ENCODE measurements at places on chromosomes 6 and 20.

DNA sequence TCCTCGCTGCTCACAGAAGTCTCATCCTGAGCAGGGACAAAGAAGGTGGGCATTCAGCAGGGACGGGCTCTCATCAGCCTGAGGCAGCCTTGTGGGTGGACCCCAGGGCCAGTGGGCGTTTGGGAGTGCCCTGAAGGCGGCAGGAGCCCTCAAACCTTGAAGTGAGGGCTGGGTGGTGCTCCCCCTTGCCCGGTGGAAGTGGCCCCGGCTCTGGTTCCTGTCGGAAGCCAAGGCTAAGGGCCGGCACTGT is 110.5 kb downstream of the NOL4L start:
- no peak for DNase-seq

GRCh38 chr6:63910863-63911551 is 275.4 kb downstream of the PHF3 start:
- DNase-seq: no peak

DNA sequence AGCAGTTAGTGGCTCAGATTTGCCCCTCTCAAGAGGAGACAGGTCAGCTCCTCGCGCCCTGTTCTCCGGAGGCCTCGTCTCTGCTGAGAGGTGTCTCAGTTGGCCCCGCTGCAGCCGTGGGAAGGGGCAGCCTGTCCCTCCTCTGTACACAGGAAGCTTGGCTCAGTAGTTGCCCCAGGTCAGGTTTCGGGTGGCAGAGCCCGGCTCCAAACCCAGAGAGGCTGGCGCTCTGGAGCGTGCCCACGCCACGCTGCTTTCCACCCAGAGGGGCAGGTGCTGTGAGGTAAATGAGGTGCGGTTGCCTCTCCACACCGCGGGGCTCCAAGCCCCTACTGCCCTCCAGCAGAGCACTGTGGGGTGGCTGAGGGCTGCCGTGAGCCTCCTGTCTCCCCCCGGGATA is 16.0 kb downstream of the DYNLT1 start:
- DNase-seq: no peak

DNA sequence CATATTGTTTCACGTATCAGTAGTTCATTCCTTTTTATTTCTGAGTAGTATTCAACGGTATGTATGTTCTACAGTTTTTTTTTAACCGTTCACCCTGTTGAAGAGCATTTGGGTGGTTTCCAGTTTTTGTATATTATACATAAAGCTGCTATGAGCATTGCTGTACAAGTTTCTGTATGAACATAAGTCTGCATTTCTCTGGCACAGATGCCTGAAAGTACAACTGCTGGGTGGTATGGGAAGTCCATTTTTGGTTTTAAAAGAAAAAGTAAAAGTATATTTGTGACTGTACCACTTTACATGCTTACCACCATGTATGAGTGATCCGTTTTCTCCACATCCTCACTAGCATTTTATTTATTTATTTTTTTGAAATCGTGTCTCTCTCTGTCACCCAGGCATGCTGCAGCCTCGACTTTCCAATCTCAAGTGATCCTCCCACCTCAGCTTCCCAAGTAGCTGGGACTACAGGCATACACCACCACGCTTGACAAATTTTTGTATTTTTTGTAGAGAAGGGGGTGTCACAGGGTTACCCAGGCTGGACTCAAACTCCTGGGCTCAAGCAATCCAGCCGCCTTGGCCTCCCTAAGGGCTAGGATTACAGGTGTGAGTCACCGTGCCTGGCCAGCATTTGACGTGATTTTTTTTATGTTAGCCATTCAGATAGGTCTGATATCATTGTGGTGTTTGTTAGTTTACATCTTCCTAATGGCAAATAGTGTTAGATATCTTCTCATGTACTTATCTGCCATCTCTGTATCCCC is 11.0 kb upstream of the SIM1 start:
- no peak for DNase-seq

DNA sequence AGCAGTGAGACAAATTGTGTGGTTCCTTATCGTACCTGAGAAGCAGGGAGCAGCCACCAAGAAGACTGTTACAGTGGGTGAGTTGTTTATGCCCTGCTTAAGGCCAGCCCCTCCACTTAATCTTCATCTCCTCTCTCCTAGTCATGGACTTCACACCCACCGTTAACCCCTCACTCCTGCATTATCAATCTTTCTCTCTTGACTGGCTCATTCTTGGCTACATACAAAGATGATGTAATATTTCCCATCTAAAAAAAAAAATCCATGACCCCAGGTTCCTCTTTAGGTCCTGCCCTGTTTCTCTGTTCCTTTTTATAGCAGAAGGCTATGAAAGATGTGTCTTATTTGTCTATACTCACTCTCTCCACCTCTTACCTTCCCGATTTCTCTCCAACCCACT is 72.4 kb downstream of the SHLD1 start:
- no peak for DNase-seq

DNA sequence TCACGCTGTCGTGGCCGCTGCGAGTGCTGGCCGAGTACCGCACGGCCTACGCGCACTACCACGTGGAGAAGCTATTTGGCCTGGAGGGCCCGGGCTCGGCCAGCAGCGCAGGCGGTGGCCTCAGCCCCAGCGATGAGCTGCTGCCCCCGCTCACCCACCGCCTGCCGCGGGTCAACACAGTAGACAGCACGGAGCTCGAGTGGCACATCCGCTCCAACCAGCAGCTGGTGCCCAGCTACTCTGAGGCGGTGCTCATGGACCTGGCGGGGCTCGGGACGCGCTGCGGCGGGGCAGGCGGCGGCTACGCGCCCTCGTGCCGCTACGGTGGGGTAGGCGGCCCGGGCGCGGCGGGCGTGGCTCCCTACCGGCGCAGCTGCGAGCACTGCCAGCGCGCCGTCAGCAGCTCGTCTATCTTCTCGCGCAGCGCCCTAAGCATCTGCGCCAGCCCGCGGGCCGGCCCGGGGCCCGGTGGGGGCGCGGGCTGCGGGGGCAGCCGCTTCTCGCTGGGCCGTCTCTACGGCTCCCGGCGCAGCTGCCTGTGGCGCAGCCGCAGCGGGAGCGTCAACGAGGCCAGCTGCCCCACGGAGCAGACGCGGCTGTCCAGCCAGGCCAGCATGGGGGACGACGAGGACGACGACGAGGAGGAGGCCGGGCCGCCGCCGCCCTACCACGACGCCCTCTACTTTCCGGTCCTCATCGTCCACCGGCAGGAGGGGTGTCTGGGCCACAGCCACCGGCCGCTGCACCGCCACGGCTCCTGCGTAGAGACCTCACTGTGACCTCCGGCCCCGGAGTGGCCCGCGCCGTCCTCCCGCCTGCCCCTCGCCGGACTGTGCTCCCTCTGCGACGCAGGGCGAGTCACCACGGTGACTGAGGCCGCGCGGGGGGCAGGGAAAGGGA is 5.7 kb downstream of the TMEM151B start:
- peak; percentile 26 for DNase-seq

GRCh38 chr20:51431321-51431720 is 111.2 kb downstream of the NFATC2 start:
- no peak for DNase-seq

GRCh38 chr6:24922814-24923213 is 12.9 kb downstream of the RIPOR2 start:
- no peak for DNase-seq

DNA sequence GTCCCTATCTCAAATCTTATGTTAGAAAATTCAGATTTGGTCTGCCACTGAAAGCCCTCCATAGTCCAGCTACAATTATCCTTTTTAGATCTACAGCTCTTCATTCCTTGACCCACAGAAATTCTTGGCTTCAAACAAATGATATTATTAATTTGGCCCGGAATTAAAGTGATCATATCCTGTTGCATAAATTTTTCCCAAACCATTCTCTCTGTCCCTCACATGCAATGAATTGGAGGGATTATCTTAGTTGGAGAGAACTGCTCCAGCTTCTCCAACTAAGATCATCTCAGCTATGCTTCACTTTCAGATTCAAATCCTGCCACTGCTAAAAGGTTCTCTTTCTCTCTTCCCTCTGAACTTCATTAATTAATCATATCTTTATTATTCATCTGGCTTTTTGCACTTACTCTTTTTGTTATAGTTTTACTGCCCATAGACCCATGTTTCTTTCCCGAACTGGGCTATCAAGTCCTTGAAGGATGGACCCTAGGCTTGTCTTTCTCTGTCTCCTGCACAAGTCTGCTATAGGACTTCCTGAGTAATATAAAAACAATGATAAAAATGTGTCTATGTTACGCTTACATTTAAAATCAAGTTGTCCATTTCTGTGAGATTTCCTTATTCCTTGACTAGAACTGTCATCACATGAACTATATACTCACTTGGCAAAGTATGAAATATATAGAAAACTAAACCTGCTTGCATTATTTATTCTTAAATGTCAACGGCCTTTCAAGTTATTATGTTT is 493.9 kb upstream of the MARCKS start:
- DNase-seq: no peak

DNA sequence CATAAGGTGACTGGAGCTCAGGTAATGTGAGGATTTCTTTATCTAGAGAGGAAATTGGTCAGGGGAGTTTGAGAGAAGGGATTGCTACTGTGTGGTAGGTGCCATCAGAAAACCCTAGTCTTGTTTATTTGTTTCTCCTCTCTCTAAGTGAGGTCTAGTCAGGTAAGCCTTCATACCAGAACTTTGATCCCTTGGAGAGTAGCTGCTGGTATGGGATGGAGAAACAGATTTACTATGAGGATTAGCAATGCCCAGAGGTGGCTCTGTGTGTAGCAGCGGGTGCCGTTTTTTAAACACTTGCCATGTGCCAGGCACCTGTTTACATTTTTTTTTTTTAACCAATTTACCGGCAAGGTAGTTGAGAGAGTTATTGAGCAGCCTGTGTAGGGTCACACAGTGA is 19.5 kb downstream of the CMTR1 start:
- DNase-seq: no peak

GRCh38 chr6:84057908-84058307 is 24.3 kb downstream of the MRAP2 start:
- DNase-seq: no peak

DNA sequence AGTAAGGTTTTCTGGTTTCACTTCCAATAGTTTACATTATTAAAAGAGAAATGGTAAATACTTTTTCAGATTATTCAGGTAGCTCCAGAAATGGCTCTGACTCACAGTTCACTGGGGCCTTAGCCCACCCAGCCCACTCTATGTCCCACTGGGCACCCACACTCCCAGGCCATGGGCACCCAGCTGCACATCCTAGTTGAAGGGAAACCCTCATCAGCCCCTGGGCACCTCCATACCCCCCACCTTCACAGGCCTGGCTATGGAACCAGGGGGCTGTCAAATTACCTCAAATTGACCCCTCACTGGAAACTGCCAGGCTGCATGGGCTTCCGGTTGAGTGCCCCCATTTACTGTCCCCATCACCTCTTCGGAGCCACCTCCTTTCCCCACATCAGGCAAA is 51.5 kb downstream of the BMP7 start:
- no peak for DNase-seq

DNA sequence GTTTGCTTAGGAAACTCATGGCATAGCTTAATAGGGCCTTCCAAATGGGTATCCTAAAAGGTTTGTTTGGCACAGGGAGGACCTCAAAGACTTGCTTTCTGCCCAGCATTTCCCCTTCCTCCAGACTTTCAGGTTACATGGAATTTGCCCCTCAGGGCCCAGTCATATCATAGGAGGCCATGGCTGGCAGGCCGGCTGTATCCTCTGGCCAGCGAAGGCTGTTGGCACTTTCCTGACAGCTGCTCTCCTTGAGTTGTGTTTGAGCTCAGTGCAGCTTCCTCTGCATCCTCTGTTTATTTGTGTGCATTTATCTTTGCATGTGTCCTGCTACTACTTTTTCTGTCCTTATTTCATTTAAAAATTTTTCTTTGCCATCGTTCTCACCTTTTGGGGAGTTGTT is 90.9 kb downstream of the ANKS1A start:
- no peak for DNase-seq

GRCh38 chr6:13367396-13367795 is 39.1 kb upstream of the TBC1D7 start:
- no peak for DNase-seq

- DNase-seq: no peak
Measured at GRCh38 chr20:57399587-57400155, 8.5 kb downstream of the RBM38 start.

- no peak for DNase-seq
Measured at GRCh38 chr20:30485331-30486102, 771.9 kb upstream of the DEFB115 start.

- DNase-seq: no peak
Measured at GRCh38 chr20:32458061-32458836, 100.1 kb downstream of the ASXL1 start.

GRCh38 chr6:127119102-127120022 is 891 bp downstream of the RSPO3 start:
- DNase-seq: no peak

DNA sequence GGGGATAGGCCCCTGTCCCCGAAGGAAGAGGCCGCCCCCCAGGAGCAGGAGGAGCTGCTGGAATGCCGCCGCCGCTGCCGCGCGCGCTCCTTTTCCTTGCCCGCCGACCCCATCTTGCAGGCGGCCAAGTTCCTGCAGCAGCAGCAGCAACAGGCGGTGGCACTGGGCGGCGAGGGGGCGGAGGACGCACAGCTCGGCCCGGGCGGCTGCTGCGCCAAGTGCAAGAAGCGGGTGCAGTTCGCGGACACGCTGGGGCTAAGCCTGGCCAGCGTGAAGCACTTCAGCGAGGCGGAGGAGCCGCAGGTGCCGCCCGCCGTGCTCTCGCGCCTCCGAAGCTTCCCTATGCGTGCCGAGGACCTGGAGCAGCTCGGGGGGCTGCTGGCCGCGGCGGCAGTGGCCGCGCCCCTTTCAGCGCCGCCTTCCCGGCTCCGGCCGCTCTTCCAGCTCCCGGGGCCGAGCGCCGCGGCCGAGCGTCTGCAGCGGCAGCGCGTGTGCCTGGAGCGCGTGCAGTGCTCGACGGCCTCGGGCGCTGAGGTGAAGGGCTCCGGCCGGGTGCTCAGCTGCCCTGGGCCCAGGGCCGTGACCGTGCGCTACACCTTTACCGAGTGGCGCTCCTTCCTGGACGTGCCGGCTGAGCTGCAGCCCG is 630 bp downstream of the PPP1R3G start:
- no peak for DNase-seq

DNA sequence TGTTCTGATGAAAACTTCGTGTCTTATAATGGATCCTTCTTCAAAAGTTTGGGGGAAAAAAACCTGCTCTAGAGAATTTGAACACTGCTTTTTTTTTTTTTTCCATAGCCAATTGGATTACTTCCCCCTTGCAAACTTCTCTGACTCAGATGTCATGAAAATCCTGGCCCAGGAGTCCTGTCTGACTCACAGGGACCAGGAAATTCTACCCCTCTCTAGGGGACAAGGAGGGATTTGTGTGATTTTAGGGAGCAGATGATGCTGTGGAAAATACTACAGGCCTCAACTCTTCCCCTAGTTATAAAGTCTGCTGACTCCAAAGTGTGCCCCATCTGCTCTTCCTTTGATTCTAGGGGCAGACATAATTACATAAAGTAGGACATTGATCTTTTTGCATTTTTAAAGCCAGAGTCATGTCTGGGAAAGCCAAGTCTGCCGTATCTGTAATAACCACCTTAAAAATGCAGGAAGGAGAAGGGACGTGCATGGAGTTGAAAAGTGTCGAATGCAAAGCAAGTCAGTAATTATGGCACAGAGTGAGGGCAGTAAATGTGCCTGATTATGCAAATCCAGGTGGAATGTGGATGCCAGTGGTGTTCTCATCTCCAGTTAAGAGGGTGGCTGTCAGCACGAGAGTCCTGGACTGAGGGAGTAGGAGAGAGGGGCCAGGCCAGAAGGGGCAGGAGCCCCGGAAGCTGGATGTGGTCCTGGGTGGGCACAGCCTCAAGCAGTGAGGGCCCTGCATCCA is 144.3 kb upstream of the SULF2 start:
- no peak for DNase-seq

- no peak for DNase-seq
Measured at GRCh38 chr6:147621961-147622360, 113.5 kb downstream of the SAMD5 start.
